ENCODE measurements at places on chromosomes 3 and 15. TPM values are rescaled to one million over a fixed set of nuclear protein-coding genes. Genes with fewer than 3 reads are reported as not detected.

DNA sequence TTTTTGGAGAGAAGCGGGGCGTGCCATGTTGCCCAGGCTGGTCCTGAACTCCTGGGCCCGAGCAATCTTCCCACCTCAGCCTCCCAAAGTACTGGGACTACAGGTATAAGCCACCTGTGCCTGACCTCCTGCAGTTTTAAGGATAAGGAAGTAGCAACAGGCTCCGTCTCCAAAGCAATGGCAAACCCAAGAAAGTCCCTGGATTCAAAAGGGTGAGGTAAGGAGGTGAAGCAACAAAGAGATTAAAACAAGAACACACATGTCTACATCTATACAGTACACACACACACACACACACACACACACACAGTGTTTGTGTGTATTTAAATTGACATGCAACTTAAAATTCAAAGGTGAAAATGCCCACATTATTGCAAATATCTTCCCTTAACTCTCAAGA lies 58.9 kb downstream of the ABCC5 start:
- peaks cover 82% of the 10 kb centered on the region for H3K36me3 ChIP-seq
- no peaks in the 10 kb centered on the region for H3K27me3 ChIP-seq
- no peaks in the 10 kb centered on the region for H3K4me1 ChIP-seq
- H3K27ac ChIP-seq, result no peak overlapping the region
- H3K4me3 ChIP-seq, result no peak overlapping the region
- no peak for DNase-seq

IL20RB gene
- 0.32 TPM for total RNA-seq

GRCh38 chr15:92061511-92062195 lies 208.1 kb downstream of the SLCO3A1 start:
- no peaks in the 10 kb centered on the region for H3K27me3 ChIP-seq
- no peaks in the 10 kb centered on the region for H3K36me3 ChIP-seq
- no peak for DNase-seq

ALPK3 gene
- total RNA-seq, result 201 TPM

- no peak for DNase-seq
- no peaks in the 10 kb centered on the region for H3K4me1 ChIP-seq
- no peak overlapping the region for H3K4me3 ChIP-seq
- H3K36me3 ChIP-seq, result no peaks in the 10 kb centered on the region
These were observed 868.6 kb upstream of the SEMA6D start for GRCh38 chr15:46848704-46849103.

- DNase-seq, result no peak
- peaks cover 20% of the 10 kb centered on the region for H3K36me3 ChIP-seq
- H3K4me3 ChIP-seq, result no peak overlapping the region
- H3K27me3 ChIP-seq, result no peaks in the 10 kb centered on the region
These were observed 30.7 kb downstream of the WHAMM start for GRCh38 chr15:82840166-82840565.

DNA sequence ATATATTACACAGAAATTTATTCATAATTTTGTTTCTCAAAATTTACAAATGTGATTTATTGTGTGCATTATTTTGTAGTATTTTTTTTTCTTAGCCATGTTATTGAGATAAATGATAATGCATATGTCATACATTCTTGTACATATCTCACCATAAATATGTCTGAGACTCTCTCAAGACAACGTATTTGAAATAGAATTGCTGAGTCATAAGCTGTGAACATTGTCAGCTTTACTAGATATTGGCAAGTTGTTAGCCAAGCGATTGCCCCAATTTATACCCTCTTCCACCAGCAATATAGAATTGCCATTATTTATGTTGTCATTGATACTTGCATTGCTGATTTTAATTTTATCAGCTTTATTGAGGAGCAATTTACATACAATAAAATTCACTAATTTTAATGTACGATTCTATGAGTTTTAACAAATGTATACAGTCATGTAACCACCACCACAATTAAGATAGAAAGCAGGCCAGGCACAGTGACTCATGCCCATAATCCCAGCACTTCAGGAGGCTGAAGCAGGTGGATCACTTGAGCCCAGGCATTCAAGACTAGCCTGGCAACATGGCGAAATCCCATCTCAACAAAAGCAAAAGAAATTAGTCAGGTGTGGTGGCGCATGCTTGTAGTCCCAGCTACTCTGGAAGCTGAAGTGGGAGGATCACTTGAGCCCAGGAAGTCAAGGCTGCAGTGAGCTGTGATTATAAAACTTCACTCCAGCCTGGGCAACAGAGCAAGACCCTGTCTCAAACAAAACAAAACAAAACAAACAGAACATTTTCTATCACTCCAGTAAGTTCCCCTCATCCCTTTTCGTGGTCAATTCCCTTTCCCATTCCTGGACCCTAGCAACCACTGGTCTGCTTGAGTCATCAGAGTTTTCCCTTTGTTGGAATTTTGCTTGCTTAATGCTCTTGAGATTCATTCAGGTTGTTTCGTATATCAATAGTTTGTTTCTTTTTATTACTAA lies 373.1 kb downstream of the MFSD1 start:
- DNase-seq, result no peak
- no peak overlapping the region for H3K4me3 ChIP-seq
- no peaks in the 10 kb centered on the region for H3K4me1 ChIP-seq

ZNF385D gene
- total RNA-seq, result 11.4 TPM

LMCD1 gene
- 62.4 TPM for total RNA-seq

DNA sequence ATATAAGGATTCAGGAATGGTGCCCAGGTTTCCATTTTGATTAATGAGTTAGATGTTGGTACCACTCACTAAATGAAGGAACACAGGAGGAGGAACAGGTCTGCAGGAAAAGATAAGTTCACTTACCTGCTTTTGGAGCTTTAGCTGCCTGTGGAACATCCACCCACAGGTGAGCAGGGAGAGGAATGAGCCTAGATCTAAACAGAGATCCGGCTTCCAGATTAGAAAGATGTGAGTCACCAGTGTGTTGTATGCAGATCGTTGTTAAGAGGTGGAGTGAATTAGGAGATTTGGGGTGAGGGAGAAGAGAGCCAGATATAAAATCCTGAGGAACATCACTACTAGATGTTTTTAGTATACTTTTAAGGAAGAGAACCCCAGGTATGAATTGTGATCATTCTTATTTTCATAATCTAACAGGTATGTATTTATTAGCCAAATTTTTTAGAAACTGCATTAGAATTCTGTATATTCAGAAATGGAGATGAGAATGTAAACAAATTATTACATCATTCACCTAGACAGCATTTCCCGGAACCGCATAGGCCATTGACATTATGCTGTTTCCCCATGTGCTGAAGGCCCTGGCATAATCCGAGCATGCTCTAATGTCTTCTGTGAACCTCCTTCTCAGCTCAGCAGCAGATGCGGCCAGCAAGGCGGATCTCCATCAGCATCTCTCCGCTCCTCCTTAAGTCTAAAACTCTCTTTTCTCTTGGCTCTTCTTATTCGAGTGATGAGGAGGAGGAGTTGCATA lies 118.2 kb downstream of the KLHL25 start:
- peaks cover 12% of the 10 kb centered on the region for H3K4me1 ChIP-seq
- H3K27me3 ChIP-seq, result no peaks in the 10 kb centered on the region
- peaks cover 2% of the 10 kb centered on the region for H3K36me3 ChIP-seq
- H3K27ac ChIP-seq, result no peak overlapping the region

DNA sequence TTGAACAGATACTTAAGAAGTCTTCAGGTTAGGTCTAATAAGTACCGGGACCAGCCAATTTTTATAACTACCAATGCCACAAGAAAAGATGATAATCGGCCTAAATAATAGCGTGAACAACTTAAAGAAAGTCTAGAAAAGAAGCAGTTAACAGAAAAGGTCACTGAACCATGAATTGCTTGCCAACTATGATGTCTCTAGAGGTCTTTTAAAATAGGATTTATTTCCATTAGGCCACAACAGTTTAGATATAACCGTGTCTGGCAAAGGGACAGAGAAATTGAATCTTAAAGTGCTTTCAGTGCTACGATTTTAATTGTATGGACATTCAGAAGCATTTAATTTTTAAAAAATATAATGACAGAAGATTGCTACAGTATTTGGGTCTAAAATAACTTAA lies 1070.4 kb downstream of the ROBO1 start:
- DNase-seq, result no peak
- H3K4me1 ChIP-seq, result no peaks in the 10 kb centered on the region
- H3K4me3 ChIP-seq, result no peak overlapping the region
- H3K27me3 ChIP-seq, result no peaks in the 10 kb centered on the region
- H3K36me3 ChIP-seq, result no peaks in the 10 kb centered on the region

- H3K27ac ChIP-seq, result no peak overlapping the region
- no peak for DNase-seq
- no peaks in the 10 kb centered on the region for H3K27me3 ChIP-seq
- no peaks in the 10 kb centered on the region for H3K36me3 ChIP-seq
- no peak overlapping the region for H3K4me3 ChIP-seq
These were observed 131.6 kb downstream of the NLGN1 start for GRCh38 chr3:173529062-173529711.

- H3K36me3 ChIP-seq, result no peaks in the 10 kb centered on the region
- no peak overlapping the region for H3K27ac ChIP-seq
- DNase-seq, result no peak
- H3K4me1 ChIP-seq, result no peaks in the 10 kb centered on the region
- no peaks in the 10 kb centered on the region for H3K27me3 ChIP-seq
These were observed 214.8 kb downstream of the TBC1D2B start for GRCh38 chr15:77862651-77863104.

- no peak overlapping the region for H3K27ac ChIP-seq
- no peak overlapping the region for H3K4me3 ChIP-seq
- DNase-seq, result no peak
- no peaks in the 10 kb centered on the region for H3K27me3 ChIP-seq
These were observed 92.0 kb downstream of the RAD18 start for GRCh38 chr3:8871306-8871705.

Data from heart right ventricle (tissue), 16 donors.